ENCODE measurements at places on chromosomes 13 and 19. TPM values are rescaled to one million over a fixed set of nuclear protein-coding genes. Genes with fewer than 3 reads are reported as not detected.

The CNN1 gene
- not detected for total RNA-seq

The LGALS14 gene
- total RNA-seq = not detected

The FXYD5 gene
- 268 TPM for total RNA-seq

The DZIP1 gene
- total RNA-seq = 7.1 TPM

The ZNF491 gene
- 0.49 TPM for total RNA-seq

The LIM2 gene
- not detected for total RNA-seq

The LRRC63 gene
- total RNA-seq = not detected

The LGALS4 gene
- total RNA-seq = 0.20 TPM

The MBD3L2 gene
- total RNA-seq = not detected

The KIR3DL2 gene
- not detected for total RNA-seq

The SIGLEC11 gene
- total RNA-seq = not detected

Data from foreskin keratinocyte (primary cell).